ENCODE measurements at places on chromosomes 13 and 19.

GRCh38 chr13:89270736-89271135 lies 1599.6 kb downstream of the SLITRK5 start:
- DNase-seq = no peak

- no peak for DNase-seq
Measured at GRCh38 chr13:106375085-106375484, 160.4 kb downstream of the EFNB2 start.

- no peak for DNase-seq
Measured at GRCh38 chr13:72141855-72142519, 275.0 kb upstream of the DACH1 start.

DNA sequence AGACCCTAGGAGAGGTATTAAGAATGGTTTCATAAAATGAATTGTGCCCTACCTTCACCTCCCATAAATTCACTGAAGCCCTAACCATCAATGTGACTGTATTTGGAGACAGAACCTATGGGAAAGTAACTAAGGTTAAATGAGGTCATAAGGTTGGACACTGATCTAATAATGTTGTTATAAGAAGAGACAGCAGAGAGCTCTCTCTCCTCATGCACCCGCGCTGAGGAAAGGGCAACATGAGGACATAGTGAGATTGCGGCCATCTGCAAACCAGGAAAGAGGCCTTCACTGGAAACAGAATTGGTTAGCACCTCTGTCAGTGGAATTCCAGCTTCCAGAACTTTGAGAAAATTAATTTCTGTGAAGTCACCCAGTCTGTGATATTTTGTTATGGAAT lies 1396.1 kb upstream of the MIR17HG start:
- no peak for DNase-seq

GRCh38 chr19:3357271-3357991 lies 9.0 kb upstream of the NFIC start:
- DNase-seq = no peak
